Hematopoietic multipotent progenitor cell treated with erythropoietin and hydrocortisone succinate and interleukin-3 and kit ligand, for 15 days (in vitro differentiated cells): ENCODE measurements at places on chromosomes 4 and X.
A peak's percentile ranks its signal among the peaks of the same experiment; 100 is the strongest.

- DNase-seq: peak; percentile 11
These were observed 101.9 kb downstream of the MAML3 start for GRCh38 chr4:140052050-140052449.

- peak; percentile 6 for DNase-seq
These were observed 30.1 kb downstream of the TEX13A start for GRCh38 chrX:105190252-105190853.

DNA sequence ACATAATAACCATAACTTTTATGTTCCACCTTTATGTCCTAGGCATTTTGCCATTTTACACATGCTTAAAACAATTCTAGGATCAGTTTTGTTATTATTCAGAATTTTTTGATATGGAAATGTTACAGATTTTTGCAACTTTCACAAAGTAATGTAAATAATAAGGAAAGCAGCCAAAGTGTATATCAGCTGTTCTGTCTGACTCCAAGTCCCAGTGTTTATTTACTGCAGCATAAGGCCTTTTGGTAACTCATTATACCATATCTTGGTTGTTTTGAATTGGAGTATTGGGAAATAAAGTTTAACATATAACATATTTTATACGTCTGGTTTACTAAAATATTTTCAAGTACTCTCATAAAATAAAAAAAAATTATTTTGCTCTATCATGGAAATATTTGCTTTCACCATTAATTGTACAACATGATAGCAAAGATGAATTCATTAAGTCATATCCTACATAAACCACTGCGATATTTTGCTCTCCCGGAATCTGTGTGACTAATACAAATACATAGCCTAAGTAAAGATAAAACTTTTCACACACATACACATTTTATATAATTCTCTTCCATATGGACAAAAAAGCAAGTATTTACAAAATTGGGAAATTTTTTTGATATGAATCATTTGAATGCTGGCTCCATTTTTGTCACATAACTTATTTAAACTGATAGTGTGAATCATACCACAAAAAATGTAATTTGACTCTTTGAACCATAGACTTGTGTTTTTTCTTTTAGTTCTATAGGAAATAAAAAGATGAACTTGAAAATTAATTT, 399.0 kb downstream of the PABPC4L start:
- DNase-seq: no peak

GRCh38 chrX:136781180-136781797, 557 bp upstream of the ARHGEF6 start:
- DNase-seq: no peak

GRCh38 chr4:170259631-170260153, 169.9 kb upstream of the AADAT start:
- peak; percentile 51 for DNase-seq

- DNase-seq: no peak
These were observed 44.3 kb upstream of the TBL1X start for GRCh38 chrX:9420275-9421265.

- no peak for DNase-seq
These were observed 16.1 kb upstream of the SULT1E1 start for GRCh38 chr4:69876071-69876470.

DNA sequence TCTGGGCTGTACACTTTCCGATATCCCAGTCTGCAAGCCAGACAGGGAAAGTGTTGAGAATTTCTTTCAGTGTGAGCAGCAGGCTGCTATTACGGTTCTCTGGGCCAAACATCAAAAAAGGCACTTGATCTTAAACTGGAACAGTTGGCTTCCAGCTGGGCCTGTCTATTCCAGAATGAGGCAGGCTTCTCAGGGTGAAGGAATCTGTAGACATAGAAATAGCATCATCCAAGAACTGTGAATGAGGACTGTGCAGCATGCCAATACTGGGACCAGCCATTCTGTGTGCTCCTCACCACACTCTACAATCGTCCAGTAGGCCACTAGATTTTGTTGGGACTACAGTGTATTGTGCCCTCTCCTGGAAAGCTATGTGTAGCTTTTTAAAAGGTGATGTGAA, 31.1 kb downstream of the ART3 start:
- DNase-seq: no peak

DNA sequence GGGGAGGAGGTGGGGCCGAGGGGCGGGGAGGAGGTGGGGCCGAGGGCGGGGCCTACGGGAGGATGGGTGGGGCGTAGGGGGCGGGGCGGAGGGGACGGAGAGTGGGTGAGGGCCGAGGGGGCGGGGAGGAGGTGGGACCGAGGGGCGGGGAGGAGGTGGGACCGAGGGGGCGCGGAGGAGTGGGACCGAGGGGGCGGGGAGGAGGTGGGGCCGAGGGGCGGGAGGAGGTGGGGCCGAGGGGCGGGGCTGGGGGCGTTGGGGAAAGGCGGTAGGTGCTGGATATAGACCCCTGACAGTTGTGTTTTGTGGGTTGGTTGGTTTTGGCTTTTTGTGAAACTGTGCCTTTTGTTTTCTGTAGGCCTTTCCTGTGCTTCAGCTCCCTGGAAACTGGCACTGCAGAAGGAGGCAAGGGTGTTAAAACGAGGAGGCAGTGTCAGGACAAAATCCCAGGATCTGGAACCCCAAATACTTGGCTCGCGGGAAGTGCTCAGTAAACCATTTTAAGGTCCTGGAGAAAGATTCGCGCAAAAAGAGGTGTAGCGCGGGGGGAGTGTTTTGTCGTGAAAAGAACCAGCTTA, 580 bp upstream of the MMGT1 start:
- DNase-seq: peak; percentile 41

DNA sequence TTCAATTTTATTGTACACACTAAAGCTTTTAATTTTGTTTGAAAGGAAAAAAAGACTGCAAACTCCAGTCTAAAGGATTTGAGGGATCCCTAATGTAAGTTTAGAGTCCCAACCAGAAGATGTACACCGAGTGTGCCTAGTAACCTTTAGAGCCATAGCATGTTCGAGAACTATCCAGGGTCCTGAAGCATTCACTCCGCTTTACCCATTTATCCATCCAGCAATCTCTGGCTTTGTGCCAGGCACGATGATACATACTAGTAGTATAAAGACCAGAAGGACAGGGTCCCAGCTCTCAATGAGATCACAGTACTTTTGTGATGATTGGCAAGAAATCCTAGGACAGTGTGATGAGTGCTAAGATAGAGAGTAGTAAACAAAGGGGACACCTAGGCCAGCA, 168.7 kb downstream of the STK32B start:
- DNase-seq: no peak

- DNase-seq: no peak
These were observed 57.0 kb upstream of the MXD4 start for GRCh38 chr4:2318885-2319284.

DNA sequence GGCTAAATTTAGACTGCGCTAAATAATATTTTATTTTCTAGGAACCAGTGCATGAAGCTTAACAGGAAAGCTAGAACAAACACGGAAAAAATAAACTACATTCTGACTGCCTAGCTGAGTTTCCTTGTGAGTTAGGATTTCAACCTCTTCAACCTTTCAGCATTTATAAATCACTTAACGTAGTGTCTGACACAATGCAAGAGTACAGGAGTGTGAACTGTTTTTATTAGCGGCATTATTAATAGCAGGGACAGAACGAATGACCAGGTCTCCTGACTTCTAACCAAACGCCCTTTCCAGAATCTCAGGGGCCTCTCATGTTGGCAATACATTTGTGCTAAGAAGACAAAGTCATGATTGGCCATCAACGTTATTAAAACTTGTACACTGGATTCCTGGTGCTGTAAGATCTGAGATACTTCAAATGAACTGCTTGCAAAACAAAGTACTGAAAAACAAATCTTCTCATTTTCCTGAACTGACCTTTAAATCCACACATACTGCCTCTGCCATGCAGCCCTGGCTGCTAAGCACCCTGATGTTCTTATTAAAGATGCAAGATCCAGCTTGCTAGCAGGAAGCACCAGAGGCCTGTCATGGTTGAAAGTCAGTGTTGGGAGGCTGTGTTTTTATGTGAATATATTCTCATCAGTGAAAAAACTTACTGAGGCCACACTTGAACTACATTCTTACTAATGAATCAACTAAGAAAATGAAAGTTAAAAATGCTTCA, 380.4 kb upstream of the CPEB2 start:
- no peak for DNase-seq

GRCh38 chr4:69823481-69824186, 36.3 kb downstream of the SULT1E1 start:
- DNase-seq: no peak

DNA sequence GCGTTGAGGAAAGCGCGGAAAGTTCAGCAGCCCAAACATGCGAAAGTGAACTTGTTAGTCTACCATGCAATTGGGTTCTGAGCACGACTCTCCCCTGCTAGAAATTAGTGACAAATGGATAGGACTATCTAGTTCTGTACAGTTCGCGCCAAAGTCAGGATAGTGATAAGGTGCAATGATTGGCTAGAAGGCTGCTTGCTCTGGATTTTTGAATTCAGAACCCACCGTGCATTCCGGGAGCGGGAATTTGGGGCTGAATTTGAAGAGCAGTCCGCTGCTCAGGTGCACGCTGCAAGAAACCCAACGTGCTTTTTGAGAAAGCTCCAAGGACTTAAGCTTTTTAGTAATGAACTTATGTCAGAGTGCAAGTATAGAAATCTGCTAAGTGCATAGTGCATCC, 732 bp upstream of the ESX1 start:
- no peak for DNase-seq

GRCh38 chrX:19889582-19890342, 2.4 kb upstream of the SH3KBP1 start:
- peak; percentile 12 for DNase-seq

DNA sequence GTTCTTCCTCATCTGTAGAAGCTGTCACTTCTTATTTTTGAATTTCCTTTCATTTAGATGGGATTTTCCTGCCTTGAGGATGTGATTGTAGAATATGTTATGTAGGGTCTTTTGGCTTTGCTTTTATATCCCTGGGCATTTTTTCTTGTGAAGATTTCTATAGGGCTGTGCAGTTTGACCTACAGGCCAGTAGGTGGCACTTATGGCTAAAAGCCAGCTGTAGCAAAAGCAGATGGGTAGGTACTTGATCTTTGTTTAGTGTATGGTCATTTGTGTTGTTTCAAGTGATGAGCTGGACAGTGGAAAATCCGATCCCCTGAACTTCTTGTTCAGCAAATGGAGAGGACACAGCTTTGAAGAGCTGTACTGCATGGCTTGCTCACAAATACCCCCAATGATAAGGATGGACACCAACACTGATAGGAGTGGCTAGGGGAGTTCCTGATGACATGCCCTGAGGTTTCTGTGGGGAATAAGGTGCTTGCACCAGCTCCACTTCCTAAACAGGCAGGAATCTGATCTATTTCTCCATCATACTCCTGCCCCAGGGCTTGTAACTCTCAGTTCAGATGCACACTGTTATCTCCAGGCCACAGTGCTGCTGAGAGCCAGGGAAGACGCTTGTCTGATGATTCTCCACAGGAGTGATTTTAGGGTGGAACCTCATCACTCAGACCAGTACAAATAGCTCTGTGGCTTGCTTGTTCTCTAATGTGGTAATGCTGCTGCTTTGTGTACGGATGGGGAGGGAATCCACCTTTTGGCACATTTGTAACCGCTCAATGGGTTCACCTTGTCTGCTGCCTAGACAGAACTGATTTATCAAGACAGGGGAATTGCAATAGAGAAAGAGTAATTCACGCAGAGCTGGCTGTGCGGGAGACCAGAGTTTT, 417.1 kb upstream of the MAGEB16 start:
- DNase-seq: no peak

DNA sequence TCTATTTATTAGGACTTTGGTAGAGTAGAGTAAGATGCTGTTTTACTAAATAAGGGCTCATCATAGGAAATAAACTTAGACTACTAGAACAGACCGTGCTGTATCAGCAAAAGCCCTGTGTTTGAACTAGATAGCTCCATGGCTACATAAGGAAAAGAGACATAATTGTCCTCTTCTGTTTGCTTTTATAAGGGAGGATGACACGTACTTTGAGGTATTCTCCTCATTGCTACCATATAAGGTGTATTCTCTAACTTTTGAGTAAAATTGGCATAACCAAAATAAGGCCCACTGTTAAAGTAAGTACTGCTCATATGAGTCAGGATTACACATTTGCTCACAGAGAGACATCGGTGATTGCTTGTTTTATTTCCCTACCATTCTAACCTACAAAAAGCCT, 64.3 kb downstream of the PDLIM5 start:
- DNase-seq: no peak

- no peak for DNase-seq
These were observed 130.3 kb downstream of the TBL1X start for GRCh38 chrX:9595174-9595573.

DNA sequence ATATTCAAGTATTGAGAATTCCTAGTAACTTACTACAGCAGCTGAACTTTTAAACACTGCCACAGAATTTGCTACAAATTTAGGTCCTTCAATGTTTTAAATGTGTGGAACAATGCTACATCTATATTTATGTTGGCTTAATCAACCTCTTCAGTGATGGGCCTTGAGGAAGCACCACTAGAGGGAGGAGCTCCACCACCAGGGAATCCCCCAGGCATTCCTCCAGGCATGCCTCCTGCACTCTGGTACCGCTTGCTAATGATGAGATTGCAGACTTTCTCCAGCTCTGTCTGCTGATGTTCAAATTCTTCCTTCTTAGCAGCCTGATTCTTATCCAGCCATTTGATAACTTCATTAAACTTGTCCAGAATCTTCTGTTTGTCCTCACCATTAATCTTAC, 190.8 kb downstream of the HTR2C start:
- DNase-seq: no peak

DNA sequence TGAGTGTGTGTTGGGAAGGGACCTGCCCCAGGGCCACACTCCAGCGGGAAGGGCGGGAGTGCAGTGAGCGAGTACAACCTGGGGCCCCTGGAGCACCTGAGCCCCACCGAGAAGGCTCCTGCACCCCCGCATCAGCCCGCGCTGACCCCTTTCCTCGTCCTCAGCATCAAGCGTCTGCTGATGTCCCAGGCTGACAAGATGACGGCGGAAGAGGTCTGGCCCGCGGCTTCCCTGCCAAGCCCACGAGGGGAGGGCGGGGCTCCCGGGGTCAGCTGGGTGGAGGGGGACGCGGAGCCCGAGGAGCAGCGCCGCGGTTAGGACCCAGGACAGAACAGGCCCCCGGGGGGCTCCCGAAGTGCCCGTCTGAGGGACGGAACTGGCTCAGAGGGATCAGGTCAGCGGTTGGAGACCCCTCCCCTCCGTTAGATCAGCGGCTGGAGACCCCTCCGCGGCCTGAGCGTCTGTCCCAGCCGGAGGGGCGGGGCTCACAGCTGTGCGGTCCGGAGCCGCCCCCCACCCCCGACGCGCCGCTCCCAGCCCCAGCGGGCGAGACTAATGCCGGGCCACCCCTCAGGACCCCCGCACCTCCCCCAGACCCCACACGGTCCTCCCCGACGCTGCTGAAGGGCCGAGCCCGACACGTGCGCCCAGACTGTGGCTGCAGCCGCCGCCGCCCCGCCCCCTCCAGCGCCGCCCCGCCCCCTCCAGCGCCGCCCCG, 6.7 kb downstream of the MYL5 start:
- DNase-seq: no peak
